ENCODE measurements at places on chromosomes 4 and X. TPM values are rescaled to one million over a fixed set of nuclear protein-coding genes. Genes with fewer than 3 reads are reported as not detected.

GRCh38 chrX:43375136-43375535 lies 281.0 kb upstream of the MAOA start:
- no peak for DNase-seq

DNA sequence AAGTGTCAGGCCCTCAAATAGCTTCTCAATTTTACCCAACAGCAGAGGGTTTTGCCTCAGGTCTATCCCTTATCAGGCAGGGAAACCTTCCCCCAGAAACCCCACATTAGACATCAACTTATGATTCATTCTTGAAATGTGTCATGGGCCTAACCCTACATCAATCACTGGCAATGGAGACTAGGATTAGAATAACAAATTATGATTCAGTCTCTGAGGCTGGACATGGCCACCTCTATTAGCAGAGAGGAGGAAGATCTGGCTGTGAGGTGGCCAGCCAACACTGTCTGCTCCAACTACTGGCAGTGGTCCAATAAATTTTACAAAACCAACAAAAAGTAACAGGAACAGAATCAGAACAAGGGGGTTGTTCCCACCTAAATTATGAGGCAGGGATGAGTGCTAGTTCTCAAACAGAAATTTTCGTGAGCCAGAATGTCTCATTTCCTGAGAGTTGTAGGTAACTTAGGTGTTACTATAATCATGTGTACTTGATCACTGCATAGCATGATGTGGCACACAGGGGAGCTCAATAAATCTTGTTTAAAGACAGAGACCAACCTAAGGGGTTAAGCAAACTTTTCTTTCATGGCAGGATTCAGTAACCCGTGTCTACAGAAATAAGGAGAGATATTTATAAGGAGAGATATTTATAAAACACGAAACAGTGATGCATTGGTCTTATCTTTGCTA lies 126.8 kb downstream of the NFKB1 start:
- DNase-seq = no peak

- DNase-seq = no peak
Measured at GRCh38 chr4:147581606-147582350, 35.4 kb upstream of the TMEM184C start.

- no peak for DNase-seq
Measured at GRCh38 chr4:175637762-175638161, 174.3 kb downstream of the GPM6A start.

- DNase-seq = no peak
Measured at GRCh38 chr4:40744218-40744617, 5.5 kb upstream of the NSUN7 start.

DNA sequence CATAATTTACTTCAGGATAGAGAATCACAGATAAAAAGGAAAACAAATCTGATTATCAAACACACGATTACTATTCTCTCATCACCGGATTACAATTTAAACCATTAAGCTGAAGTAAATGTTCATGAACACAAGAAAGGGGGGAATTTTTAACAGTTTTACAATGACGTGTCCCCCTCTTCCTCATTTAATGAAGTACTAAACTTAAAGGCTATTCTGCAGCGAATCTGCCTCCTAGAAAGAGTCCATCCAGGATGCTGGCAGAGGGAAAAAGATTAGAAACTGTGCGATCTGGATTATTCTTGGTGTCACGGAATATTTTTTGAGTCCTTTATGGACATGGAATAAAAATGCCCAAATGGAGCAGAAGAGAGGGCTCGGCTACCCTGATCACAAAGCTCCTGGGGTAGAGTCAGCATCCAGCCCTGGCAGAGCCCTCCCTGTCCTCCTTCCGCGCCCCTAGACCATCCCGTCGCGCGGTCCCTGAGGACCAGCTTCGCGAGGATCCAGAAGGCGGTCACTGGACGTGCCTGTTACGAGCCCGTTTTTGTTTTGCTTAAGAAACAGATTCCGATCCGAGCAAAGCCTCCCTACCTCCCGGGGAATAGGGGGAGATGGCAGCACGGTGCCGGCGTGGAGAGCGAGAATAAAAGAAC lies 1.2 kb downstream of the ELF2 start:
- no peak for DNase-seq

GRCh38 chr4:140837736-140838135 lies 81.6 kb upstream of the TBC1D9 start:
- no peak for DNase-seq

DNA sequence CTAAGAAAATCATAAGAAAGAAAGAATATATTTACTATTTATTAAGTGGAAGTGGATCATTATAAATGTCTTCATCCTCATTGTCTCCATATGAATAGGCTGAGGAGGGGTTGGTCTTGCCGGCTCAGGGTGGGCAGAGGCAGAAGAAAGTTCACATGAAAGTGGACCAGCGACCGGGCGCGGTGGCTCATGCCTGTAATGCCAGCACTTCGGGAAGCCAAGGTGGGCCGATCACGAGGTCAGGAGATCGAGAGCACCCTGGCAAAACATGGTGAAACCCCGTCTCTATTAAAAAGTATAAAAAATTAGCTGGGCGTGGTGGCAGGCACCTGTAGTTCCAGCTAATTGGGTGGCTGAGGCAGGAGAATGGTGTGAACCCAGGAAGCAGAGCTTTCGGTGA lies 1145.4 kb downstream of the STIM2 start:
- DNase-seq = no peak

GRCh38 chr4:7342223-7343080 lies 92.3 kb downstream of the PSAPL1 start:
- DNase-seq = no peak

DNA sequence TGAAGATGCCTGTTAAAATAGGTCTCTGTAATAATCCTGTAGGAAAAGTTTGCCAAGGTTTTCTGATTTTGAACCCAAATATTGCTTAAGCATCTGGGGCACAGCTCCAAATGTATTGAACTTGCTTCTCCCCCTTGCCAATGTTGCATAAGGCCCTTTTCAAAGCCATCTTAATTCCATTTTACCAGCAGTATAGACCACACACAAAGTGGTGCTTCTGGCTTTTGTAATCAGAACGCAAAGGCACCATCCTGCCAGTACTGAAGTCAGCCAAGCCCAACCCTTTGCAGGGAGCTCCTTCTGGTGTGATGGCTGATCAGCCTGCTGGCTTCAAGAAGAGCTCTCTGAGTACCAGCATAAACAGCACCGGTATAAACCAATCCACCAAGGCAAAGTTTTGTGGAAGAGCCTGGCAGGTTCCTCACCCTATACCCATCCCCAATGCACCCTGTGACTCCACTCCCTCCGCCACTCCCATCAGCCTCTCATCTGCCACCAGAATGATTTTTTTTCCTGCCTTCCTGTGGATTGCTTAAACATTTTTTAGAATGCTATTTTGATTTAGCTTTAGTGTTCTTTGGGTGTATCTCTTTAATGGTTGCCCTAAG lies 39.2 kb upstream of the USP9X start:
- DNase-seq = no peak

DNA sequence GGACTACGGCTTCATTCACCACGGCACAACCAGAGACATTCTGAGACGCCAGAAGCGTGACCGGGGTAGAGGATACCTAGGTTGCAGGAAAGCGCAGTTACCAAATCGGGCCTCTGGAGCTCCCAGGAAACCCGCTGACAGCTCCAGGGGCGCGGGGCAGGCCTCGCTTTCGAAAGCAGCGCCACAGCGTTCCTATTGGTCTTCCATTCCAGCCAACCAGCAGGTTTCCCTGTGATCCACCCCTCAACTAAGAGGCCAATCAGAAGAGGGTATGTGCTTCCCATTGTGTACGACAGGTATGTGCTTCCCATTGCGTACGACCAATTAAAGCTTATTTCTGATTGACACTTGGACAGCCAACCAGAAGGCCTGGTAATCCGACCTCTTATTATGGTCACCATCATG lies 14.9 kb downstream of the SNX12 start:
- DNase-seq = no peak

- DNase-seq = no peak
Measured at GRCh38 chr4:1295405-1296055, 5.8 kb downstream of the MAEA start.

GRCh38 chr4:20341134-20341738 lies 89.5 kb downstream of the SLIT2 start:
- no peak for DNase-seq

GRCh38 chr4:75655562-75655961 lies 17.6 kb downstream of the G3BP2 start:
- DNase-seq = no peak

DNA sequence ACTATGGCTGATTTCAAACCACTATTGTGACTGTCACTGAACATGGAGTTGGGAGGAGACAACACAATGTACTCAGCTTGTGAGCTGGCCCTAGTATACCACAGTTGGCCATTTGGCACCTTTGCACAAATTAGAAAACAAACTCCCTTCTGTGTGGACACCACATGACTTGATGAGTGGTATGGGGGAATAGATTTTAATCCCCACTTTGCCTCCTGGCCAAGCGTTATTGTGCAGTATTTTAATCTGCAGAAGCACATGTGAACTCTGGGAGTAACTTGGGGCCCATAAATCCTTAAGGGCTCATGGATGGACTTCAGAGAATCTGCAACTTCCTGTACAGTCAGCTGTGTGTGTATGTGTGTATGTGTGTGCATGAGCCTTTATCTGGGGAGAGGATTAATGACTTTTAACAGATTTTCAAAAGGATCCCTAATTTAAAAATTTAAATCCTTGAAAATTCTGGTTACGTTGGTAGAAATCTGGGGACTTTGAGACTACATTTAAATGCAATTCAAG lies 105.0 kb upstream of the PAQR3 start:
- no peak for DNase-seq

Gene GAGE13
- not detected for total RNA-seq

Gene JADE1
- 5.9 TPM for total RNA-seq

Gene SLC25A43
- 26.1 TPM for total RNA-seq

Gene CCDC149
- total RNA-seq = 9.6 TPM

Gene SHISA3
- total RNA-seq = 1.5 TPM

Data from esophagus squamous epithelium (tissue), 5 donors.